Stimulated activated CD4-positive, alpha-beta T cell treated with anti-CD3 and anti-CD28 coated beads, Interleukin-12 subunit alpha, Interleukin-12 subunit beta, amount 100 ng/mL, for 24 hours (primary cell): ENCODE measurements at places on chromosomes 2 and 18.

DNA sequence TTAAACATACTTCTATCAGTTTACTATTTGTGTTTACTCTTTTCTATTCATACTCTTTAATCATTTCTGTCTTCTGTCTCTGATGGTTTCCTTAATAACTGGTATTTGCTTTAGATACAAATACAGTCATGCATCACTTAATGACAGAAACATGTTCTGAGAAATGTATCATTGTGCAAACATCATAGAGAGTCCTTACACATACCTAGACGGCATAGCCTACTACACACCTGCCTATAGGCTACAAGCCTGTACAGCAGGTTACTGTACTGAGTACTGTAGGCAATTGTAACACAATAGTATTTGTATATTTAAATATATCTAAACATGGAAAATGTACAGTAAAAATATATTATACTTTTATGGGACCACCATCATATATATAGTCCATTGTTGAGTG, 36.3 kb downstream of the VSNL1 start:
- no peak for DNase-seq

DNA sequence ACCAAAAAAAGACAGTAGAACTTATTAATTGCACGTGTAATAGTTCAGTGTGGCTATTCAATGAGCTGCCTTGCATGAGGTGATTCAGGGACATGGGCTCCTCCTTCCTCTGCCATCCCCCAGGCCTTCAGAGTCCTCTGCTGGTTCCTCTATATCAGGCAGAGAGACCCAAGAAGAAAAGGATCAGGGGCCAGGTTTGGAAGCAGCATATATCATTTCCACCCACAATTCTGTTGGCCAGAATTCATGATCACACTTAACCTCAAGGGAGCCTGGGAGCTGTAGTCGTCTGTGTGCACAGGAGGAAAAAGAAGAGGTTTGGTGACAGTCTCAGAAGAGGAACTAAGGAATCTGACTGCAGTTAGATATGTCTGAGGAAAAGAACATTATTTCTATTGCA, 114.0 kb upstream of the GLS start:
- DNase-seq = no peak

DNA sequence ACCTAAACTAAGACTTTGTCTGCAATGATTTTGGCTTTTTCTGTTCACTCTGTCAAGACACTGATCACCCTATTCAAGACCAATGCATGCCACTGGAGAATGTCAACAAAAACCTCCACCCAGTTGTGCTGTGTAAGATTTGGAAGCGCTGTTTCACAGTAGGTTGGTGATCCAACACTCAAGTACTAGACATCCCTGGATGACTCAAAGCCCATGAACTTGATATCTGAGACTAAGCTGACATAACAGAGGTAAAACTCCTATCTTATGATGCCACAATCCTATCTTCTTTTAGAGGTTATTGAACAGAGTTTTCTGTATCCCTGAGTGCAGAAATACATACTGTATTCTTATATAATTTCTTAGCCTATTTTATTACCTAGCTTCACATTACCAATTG, 251.3 kb upstream of the ETAA1 start:
- DNase-seq = no peak

GRCh38 chr18:31920277-31920676, 22.7 kb downstream of the TRAPPC8 start:
- no peak for DNase-seq

GRCh38 chr18:4016391-4017049, 438.6 kb downstream of the DLGAP1 start:
- DNase-seq = no peak

- DNase-seq = no peak
Measured at GRCh38 chr2:164514491-164514890, 106.8 kb downstream of the GRB14 start.

DNA sequence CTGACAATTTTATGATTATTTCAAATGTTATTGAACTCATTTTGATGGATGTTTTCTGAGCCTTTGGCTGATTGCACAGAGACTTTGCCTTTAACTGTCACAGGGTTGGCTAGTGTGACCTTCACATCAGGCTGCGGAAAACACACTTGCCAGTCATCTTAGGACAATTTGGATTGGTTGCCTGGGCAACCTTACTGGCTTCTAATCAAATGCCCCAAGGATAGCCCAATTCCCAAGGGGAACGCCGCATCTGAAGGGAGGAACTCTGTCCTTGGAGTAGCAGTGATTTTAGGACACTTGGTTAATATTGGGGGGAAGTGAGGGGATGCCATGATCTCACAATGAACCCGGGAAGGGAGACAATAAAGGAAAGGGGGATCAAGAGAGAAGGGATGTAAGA, 29.5 kb downstream of the OSBPL6 start:
- DNase-seq = no peak

DNA sequence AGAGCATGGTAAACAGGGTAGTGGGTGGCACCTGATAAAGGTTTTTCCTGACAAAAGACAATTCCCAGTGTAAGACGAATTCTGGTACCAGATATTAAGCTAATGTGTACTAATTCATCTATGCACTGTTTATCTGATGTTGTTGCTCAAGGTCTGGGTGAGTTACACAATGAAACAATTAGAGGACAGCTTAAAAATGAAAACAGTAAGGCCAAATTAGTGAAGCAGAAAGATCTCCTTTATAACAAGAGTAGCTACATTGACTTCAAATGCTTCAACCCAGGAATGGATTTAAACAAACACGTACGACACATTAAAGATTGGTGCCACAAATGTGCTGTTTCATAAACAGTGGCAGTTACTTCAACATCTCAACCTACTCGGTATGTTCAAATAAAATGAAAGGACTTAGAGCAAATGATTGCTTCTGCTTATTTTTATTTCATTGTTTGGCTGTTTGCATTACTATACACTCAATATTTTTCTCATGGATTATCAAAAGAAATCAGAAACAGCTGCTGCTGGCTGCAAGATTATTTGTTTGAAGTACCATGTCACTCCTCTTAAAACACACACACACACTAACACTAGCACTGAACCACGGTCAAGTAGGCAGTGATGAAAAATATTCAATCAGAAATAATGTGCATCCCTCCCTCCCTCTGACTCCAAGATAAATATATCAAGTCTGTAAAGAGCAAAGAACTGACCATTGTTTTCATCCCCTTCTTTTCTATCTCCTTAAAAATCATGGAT, 94.4 kb upstream of the RND3 start:
- DNase-seq = no peak
